ENCODE measurements at places on chromosomes 6 and 20.

DNA sequence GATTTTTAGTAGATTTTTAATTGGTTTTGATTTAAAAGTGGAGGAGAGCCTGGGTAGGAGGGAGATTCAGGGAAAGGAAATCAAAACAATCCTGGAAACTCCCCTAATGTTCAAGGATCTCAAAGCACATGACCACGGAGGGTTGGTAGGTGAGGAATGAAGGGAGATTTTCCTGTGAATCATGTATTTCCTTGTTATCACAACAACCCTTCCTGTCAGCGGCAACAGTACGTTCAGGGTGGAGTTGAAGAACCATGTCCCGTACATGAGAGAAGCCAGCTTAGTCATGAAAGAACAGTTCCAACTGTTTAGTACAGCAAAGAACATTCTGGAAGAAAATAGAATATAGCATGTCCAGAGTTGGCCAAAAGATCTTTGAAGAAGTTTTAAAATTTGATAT, 79.4 kb upstream of the SCAF8 start:
- DNase-seq = no peak

- no peak for DNase-seq
These were observed 20.1 kb downstream of the SLCO4A1 start for GRCh38 chr20:62662422-62662821.

- no peak for DNase-seq
These were observed 2.7 kb upstream of the PLCB4 start for GRCh38 chr20:9066191-9066590.

DNA sequence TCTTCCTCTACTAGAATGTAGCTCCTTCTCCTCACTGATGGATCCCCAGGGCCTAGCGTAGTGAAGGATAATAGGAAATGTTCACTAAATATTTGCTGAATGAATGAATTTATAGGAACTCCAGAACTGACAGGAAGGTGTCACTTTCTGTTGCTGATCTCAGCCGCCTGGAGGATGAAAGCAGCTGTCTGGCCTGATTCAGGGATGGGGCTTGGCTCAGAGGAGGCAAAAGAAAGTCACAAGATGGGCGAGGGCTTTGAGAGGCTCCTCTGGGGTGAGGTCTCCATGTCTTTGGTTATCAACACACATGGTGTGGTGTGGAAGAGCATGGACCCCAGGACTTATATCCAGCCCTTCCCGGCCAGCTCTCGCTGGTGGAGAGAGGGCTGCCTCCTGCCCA, 11.5 kb upstream of the CCDC167 start:
- DNase-seq = no peak

- DNase-seq = no peak
These were observed 9.4 kb upstream of the RAET1E start for GRCh38 chr6:149907317-149907716.

GRCh38 chr6:68754681-68755213, 119.7 kb downstream of the ADGRB3 start:
- DNase-seq = no peak

DNA sequence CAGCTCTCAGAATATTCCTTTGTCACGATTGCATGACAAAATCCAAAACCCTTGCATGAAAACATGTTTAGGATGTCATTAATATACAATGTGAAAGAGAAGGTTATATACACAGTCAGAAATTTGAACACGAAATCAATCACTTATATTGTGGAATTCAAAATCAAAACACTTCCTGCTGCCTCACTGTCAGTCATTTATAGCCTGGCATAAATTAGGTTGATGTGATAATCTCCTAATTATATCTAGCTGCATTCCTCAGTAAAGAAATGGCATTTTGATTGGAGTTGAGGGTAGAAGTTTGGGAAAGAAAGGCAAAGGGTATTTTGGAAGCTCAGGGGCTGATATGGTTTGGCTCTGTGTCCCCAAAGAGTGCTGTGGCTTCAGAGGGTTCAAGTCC, 24.1 kb upstream of the BEND6 start:
- DNase-seq = no peak

DNA sequence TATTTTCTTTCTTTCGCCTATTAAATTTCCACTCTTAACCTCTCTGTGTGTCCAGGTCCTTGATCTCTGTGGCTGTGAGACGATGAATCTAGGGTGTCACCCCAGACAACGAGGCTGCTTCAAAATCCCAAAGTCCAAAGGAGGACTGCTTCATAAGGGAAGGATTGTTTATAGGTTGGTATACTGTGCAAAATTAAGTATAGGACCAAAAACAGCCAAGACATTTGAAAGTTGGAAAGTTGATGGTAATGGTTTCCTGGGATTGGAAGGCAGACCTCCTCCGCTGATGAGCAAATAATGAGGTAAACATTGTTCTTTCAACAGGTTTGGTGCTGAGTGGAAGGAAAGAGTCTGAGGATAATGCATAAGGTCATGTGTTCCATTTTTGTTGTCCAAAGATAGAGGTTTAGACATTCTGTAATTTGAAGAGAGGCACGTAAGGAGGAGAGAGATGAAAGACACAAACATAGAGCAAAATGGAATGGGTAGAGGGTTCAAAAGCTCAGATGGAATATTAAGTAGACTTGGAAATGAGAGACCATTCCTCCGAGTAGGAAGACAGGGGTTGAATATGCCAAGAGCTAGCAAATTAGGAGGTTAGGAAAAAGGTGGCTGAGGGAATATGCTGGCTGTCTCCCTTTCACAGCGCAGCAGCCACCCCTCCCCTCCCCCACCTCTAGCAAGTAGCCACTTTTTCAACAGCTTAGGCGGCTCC, 24.8 kb downstream of the ZNF311 start:
- peak; percentile 61 for DNase-seq

DNA sequence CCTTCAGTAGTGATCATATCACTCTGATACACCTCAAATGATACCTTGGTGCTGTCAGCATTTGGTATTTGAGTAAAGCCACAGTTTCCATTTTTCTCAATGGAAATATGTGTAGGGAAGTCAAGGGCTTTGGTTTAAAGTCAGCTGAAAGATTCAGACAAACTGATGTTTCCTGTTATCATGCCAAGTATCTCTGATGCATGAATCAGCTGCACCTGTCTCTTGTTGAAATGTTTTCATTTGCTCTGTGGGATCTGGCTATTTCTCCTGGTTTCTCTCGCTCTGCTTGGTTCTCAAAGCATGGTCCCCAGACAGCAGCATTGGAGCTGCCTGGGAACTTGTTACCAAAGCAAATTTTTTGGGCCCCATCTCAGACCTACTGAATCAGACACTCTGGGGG, 23.5 kb downstream of the ZFP64 start:
- DNase-seq = no peak

- no peak for DNase-seq
These were observed 22.1 kb downstream of the BACH2 start for GRCh38 chr6:90274451-90275030.

GRCh38 chr6:161050134-161050765, 58.7 kb downstream of the MAP3K4 start:
- no peak for DNase-seq

DNA sequence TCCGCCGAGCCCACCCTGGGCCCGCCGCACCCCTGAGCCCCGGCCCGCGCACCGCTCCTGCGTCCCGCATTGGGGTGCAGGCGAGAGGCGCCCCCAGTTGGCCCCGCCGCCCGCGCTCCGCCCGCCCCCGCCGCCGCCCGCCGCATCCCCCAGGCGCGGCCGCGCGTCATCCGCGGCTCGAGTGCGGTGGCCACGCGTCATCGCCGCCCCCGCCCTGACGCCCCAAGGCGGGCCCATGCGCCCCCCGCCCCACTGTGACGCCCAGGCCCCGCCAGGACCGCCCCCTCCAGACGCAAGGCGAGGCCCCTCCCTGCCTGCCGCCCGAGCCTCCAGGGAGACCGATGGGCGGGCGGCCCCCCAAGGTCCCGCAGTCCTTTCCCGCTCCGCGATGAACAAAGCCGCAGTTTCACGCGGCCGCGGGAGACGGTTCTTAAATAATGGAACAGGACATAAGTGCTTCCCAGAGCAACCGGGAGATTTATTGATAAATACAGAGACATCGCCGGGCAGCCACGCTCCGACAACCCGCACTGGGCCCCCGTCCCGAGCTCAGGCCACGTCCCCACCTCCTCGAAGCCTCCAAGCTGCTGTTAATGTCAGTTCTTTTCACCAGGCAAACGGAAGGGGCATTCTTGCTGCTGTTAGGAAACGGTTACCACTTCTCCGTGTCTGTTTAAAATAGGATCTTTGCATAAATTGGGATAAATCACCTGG, at the start of gene ANKRD60:
ANKRD60 (minus strand) TSS at position 170 of the 714 bp plus-strand sequence; CDS start at position 170, 0 bp downstream.
- DNase-seq = peak; percentile 96

DNA sequence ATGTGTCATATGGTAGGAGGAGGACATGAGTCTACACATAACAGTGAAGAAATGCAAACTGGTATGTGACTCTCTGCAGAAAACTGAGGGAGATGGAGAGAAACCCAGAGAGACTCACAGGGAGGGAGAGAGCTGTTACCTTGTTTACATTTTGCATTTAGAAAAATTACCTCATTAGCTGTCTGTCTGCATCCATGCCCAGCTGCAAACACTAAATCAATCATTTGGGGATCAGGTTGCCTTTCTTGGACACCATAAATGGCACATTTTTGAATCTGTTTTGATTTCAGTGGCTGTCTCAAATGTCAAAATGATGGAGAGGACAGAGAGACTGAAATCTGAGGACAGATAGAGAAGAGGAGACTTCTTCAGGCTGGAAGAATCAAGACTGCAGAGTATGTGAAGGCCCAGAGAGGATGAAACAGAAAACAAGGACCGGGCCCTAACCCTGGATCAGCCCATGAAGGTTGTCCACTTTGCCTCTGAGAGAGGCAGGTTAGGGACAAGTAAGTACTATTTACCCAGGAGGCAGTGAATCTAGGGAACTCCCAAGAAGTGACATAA, 92.2 kb downstream of the UNC5CL start:
- DNase-seq = no peak

GRCh38 chr6:21915707-21916260, 322.2 kb downstream of the SOX4 start:
- DNase-seq = no peak

DNA sequence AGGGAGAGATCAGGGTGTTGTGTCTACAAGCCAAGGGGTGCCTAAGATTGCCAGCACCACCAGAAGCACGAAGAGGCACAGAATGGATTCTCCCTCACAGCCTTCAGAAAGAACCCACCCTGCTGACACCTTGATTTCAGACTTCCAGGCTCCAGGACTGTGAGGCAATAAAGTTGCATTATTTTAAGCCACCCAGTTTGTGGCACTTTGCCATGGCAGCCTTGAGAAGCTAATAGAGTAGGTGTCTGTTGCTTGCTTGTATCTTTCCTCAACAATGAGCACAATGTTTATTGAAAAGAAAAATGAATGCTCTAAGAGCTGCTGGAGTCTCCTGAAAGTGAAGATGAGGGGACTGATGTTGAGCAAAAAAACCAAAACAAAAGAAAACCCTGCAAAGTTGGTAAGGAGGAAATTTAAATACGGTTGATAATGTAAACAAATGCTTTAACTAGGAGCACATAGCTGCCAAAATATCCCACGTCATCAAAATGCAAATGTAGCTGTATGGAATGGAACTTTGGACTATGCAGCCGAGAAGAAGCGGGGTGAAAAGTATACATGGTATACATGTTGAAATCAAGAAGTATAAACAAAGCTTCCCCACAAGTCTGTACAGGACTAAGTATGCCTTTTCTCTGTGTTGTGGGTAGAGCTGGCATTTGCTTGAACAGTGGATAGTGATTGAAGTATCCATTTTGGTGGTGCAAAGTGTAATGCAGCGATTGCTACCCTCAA, 8.0 kb downstream of the IL20RA start:
- no peak for DNase-seq

GRCh38 chr6:110430236-110430635, 14.9 kb upstream of the DDO start:
- DNase-seq = peak; percentile 43
